ENCODE measurements at places on chromosomes 3 and 15.

DNA sequence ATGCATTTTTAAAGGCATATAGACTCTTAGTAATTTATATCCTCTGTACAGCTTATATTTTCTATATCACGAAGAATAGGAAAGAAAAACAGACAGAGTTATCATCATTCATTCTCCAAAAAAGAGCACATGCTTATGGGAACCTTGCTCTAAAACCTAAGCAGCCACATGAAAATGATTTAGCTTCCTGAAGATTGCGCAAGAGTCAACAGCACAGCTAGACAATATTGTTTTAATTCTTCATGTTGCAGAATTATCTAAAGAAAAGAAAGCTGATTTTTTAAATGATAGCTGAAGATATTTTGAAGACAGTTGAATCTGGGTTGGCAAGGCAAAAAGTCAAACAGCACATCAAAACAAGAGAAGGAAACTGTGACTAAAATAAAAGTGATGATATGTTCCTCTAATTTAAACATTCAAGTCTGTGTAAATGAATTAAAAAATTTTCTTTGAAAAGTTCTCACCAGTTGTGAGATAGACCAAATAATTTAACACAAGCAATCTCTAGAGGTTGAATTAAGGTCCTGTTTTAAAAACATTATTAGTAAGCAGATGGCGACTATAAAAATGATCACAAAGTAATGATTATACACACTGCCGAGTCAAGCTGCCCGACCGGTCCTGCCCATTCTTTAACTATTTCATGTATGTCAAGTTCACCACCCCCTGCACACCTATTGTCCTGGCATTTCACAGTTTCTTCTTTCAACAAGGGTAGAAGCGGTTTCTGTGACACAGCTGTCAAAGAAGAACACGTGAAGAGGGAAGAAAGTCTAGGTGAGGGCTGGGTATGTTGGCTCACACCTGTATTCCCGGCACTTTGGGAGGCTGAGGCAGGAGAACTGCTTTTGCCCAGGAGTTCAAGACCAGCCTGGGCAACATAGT is 74.2 kb upstream of the BHLHE40 start:
- no peak for DNase-seq

- DNase-seq, result no peak
Measured at GRCh38 chr15:101203607-101204189, 48.1 kb downstream of the CHSY1 start.

- no peak for DNase-seq
Measured at GRCh38 chr15:67825881-67826716, 790 bp downstream of the SKOR1 start.

- no peak for DNase-seq
Measured at GRCh38 chr3:136513367-136513766, 238.8 kb downstream of the STAG1 start.

DNA sequence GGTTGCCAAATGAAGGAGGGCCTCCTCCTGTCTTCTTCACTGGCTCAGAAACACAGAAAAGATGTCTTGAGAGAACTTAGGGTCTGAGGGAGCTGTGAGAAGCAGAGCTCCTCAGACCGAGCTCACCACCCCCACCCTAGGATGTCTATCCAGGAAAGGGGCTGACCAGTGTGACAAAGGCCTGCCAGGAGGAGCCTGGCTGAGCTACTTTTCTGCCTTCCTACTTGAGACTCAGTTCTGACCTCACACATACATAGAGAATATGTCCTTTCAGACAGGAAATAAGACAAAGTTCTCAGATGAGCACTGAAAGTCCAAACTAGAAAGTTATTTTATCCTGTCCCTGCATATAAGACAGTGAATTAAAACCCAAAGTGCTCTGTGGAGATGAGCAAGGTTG is 54.5 kb downstream of the KIF9 start:
- DNase-seq, result no peak

GRCh38 chr3:354432-354831 is 157.9 kb downstream of the CHL1 start:
- DNase-seq, result no peak

DNA sequence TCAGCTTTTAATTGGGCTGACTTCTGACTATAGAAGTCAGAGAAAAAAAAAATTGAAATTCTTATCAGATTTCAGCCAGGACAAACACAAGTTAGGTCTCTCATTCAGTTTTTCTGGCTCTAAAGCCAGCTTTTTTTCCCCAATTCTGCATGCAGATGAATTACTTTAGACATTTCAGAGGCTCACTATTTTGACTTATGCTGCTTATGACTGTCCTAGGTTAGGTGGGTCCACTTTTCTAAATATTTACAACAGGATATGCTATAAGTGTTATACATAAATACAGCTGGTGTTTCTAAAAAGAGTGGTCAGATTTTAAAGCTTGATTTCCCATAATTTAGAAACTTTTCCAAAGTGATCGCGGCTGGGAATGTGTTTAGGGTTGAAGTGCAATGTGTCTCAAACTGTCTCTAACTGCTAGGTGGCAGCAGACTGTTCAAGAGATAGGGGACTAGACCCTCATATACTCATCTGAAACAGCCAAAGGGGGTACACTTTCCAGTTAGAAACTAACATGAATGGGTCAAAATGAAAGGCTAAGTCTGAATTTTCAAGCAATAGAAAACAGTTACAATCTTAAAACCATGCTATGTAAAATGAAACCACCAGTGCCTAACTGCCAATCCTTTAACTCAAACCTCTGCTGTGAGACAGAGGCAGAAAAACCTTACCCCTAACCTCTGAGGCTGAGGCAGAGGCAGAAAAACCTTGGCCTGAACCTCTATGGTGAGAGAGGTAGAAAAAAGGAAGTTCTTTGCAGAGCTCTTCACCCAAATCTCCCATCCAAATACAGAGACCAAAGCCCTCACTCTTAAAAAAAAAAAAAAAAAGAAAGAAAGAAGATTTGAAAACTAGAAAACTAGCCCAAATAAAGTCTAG is 596.0 kb downstream of the NTRK3 start:
- DNase-seq, result no peak

DNA sequence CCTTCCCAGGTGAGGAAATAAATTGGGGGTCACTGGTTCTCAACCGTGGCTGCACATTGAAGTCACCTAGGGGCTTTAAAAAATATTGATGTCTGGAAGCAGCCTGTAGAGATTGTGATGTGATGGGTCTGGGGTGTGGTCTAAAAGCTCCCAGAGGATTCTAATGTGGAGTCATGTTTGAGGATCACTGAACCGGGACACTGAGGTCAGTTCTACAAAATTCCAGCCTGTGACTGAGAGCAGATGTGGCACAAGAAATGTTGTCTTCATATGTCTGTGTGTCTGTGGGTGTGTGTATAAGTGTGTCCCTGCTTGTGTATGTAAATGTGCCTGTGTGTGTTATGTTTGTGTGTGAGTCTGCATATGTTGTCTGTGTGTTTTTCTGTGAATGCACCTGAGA is 79.9 kb downstream of the TLE3 start:
- DNase-seq, result no peak

- DNase-seq, result no peak
Measured at GRCh38 chr3:9808345-9809037, 1.6 kb upstream of the TTLL3 start.

- no peak for DNase-seq
Measured at GRCh38 chr3:119315600-119316312, 21.6 kb downstream of the ARHGAP31 start.

DNA sequence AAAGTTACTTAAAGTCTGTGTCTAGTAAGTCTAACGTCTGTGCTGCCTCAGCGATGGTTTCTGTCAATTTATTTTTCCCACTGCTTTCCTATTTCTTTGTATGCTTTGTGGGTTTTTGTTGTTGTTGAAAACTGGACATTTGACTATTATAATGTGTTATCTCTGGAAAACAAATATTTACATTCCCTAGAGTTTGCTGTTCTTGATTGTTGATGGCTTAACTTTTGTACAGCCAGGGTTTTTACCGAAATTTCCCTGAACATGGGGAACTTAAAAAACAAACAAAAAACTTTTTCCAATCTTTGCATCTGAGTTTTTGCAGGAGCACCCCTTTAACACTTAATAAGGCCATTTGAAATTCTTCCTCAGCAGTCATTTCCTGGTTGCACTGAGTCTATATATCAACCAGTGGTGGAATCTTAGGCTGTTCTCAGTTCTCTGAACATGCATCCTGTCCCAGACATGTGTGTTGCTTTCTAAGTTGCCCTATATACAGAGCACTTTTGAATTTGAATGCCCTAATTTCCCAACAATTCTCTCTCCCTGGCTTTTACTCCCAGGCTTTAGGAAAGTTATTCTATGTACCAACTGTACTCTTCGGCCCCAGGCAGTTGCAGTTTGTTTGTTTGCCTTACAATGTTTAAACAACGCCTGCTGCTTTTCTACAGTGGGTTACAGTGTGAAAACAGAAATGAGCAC is 11.8 kb upstream of the PIAS1 start:
- no peak for DNase-seq
